ENCODE measurements at places on chromosomes 16 and 17.
A peak's percentile ranks its signal among the peaks of the same experiment; 100 is the strongest.

DNA sequence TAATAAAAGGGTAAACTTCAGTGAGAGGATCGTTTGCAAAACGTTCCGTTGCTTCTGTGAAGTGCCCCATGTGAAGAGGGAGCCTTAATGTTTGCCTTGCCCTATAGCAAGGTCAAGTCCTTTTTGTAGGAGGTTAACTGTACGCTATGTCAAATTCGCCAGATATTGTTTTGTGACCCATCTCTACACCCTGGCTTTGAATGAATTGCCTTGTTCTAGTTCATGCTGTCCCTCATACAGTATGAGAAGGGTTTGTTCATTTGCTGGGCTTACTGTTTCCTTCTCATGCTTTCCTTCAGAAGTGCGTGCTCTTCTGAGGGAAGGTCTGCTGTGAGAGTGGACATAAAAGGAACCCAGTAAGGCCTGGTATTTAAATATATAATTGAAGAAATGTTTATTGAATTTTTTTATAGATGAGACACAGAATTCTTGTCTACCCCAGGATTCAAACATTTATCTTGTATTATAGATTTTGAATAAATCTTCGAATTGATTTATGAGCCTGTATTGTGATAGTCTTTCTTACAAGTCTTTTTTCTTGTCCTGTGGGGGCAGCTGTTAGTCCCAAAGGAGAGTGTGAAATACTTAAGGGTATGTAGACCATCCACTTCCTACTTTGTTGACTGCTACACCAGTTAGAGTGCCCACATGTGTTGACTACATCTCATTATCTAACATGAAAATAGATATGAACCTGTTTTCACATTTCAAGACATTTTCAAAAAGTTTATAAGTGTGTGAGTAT is 1.7 kb downstream of the MAP3K3 start:
- no peak for DNase-seq

GRCh38 chr16:24748242-24748641 is 18.8 kb downstream of the TNRC6A start:
- DNase-seq = peak; percentile 12

GRCh38 chr17:17164676-17165075 is 41.5 kb downstream of the PLD6 start:
- DNase-seq = no peak

DNA sequence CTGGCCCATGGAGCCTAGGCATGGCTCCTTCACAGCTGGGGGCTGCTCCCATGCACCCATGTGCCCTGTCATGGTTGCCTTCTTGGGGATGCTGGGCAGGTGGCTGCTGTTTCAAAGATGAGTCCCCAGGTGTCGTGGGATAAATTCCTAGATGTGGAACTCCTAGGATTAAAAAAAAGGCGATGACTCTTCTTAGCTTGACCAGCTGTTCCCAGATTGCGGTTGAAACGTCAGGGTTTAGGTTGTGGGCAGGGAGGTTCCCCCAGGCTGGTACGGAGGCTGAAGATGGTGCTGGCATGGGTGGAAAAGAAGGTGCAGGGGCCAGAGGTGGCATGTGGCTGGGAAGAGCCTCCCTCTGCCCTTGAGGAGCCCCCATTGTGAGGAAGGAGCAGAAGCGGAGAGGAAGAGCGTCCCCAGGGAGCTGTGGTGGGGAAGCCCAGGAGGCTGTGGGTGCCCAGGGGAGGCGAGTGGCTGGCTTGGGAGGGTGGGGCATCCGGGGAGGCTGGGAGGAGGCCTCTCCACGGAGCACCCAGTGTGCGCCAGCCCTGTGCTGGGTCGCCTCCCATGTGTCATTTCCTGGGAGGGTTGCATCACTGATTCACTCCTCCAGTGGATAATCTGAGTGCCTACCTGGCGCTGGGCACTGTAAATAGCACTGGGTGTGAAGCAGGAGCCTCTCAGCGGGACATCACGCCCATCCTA is 7.5 kb upstream of the KCNJ12 start:
- no peak for DNase-seq

GRCh38 chr16:77705351-77705750 is 17.0 kb upstream of the NUDT7 start:
- no peak for DNase-seq

DNA sequence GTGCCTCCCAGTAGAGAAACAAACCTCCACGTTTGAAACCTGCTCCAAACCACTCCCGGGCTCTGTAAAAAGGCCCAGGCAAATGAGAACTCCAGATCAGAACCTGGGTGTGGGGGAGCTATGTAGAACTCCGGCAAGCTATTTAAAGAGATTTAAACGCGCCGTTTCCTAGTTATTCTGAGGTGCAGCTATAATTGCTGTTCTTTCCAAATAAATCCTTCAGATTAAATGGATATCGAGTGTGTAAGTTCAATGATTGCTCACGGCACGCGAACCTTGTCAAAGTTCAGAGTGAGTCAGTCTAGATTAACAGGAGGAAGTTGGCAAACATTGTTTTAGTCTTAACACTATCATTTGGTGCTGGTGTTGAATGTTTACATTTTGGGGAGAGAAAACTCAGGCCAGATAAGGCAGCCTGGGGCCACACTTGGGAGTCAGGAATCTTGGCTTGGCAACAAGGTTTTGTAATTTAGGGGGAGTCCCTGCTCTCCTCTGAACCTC is 92.9 kb upstream of the SALL1 start:
- no peak for DNase-seq

DNA sequence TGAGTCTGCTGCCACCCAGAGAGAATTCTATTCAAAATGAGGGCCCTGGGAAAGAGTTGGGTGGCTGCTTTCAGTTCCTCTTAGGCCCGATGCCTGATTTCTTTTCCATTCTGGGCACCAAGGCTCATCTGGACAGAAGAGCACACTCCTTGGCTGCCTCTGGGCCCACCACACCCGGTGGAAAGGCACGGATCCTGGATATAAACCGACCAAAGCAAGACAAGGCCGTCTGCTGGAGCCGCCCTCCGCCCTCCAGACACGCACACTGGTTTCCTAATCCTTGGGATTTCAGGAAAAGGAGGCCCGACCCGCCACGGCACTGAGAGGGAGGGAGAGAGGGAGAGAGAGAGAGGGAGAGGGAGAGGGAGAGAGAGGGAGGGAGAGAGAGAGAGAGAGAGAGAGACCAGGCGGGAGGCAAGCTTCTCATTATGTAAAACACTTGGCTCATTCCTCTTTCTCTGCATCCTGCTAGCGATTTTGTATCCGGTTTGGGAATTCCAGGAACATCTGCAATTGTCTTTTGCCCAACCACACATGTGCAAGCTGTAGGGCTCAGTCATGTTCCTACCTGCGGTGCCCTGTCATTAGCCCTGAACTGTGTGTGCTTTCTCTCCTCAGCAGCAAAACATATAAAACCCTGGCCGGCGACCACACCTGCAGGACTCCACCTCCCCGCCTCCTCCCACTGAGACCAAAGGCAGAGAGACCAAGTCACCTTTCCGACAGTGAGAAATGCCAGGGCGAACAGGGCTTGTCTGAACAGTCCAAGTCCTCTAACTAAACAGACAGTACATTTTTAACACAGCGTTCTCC is 347.2 kb downstream of the SOX9 start:
- no peak for DNase-seq

- no peak for DNase-seq
Measured at GRCh38 chr16:1497014-1497598, 3.9 kb downstream of the TELO2 start.

- DNase-seq = no peak
Measured at GRCh38 chr17:63035271-63035670, 69.2 kb downstream of the TANC2 start.

GRCh38 chr16:88781140-88782077 is 3.6 kb downstream of the PIEZO1 start:
- no peak for DNase-seq

DNA sequence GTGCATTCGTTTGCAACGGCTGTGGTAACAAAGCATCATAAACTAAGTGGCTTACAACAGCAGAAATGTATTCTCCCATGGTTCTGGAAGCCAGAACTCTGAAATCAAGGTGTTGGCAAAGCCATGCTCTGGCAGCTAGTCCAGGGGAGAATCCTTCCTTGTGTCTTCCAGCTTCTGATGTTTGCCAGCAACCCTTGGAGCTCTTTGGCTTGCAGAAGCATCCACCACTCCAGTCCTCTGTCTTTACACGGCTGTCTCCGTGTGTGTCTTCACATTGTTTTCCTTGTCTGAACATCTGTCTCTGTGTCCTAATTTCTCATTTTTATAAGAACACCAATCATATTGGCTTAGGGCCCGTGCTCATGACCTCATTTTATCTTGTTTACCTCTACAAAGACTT is 265.3 kb upstream of the HSBP1 start:
- DNase-seq = no peak

DNA sequence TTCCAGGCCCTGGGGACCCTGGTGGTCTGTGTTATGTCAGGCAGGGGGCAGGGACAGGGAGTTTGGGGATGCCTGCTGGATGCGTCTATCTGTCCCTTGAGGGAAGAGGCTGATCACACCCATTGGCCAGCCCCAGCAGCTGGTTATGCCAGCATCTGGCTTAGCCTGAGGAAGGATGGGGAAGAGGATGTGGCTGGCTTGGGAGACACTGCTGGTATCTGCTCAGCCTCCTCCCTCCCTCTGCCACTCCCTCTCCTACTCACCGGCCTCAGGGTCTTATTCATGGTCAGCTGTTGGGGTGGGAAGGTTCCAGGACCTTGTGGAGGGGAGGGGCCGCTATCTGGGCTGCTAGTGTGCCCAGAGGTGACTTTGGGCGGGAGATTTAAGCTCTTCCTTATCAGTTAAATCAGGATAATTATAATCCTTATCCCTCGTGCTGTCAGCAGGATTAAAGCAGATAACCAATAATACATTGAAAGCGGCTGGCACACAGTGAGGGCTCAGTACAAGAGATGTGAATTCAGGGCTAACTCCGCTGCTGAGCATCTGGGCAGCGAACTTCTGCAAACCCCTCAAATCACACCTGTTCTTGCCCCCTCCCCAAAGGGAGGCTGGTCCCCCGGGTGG is 36.0 kb upstream of the MLKL start:
- DNase-seq = no peak

Data from SW 1271 (cell line).